ENCODE measurements at places on chromosomes 3 and 15.

GRCh38 chr3:148335612-148336011, 362.1 kb upstream of the AGTR1 start:
- DNase-seq, result no peak

GRCh38 chr3:114400371-114400770, 106.5 kb downstream of the TIGIT start:
- DNase-seq, result no peak

- DNase-seq, result no peak
These were observed 266.6 kb upstream of the SLITRK3 start for GRCh38 chr3:165462636-165463334.

GRCh38 chr3:79968418-79968817, 200.6 kb upstream of the ROBO1 start:
- DNase-seq, result no peak

- DNase-seq, result no peak
These were observed 48.0 kb downstream of the EEFSEC start for GRCh38 chr3:128201158-128201755.

- DNase-seq, result no peak
These were observed 48.0 kb upstream of the ATP1B3 start for GRCh38 chr3:141828487-141828886.

DNA sequence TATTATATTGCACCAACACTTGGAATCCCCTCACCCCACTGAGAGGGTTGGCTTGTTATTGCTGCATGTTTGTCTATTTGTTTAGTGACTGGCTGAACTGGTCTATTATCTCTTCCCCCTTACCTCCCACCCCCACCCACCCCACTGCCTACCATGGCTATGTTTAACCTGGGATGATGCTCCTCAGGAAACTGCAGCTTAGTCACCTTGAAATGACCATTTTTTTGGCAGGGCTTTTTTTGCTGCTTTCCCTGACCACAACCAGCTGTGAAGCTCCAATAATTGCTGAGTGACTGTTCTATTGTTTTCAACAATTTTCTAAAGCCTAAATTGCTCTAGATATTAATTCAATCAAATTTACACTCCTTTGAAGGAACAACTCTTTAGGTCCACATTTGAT, 137.9 kb upstream of the CADM2 start:
- no peak for DNase-seq

GRCh38 chr15:100652116-100652515, 49.7 kb downstream of the ASB7 start:
- no peak for DNase-seq

DNA sequence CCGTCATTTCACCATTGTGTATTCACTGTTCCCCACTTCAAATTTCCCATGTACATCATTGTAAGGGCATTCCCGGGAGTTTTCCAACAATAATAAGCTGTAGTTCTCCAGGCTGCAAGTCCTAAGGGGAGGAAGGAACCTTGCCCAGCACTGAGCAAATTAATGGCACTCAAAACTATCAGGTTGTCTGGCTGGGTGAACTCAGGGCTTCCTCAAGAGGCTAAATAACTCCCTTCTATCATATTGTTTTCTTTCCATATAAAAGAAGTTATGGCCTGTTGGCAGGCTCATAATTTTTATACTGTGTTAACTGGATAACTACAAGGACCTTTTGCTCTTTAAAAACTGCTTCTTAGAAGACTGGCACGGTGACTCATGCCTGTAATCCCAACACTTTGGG, 71.4 kb downstream of the SEMA6D start:
- no peak for DNase-seq

- no peak for DNase-seq
These were observed 48.4 kb downstream of the DTWD1 start for GRCh38 chr15:49669288-49669687.

DNA sequence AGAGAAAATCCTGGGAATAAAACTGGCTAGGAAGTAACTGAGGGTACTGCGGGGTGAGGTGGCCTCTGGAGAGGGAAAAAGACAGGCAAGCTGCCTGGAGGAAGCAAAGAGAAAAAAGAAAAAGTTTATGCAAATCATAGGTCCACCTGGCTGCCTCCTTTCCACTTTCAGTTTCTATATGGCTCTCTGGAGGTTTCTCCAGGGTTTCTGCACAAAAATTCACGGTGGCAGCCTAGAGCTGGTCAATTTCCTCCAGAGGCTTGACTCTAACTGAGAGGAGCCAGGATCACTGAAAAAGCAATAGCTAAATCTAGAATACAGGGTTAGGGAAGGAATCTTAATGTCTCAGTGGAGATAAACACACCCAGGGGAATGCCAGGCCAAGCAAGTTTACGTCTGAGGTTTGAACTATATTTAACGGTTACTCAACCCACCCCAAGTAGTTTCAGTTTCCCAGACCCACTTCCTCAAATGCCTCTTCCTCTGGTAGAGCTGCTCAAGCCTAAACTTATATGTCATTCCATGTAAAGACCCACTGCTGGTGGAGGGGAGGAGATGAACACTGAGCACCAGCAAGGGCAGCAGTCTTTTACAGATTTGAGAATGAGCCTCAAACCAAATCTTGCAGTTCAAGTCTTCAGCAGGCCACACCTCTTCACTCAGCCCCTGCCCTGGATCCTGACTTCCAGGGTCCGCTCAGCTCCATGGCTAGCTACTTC, 5.7 kb downstream of the LYSMD2 start:
- no peak for DNase-seq

DNA sequence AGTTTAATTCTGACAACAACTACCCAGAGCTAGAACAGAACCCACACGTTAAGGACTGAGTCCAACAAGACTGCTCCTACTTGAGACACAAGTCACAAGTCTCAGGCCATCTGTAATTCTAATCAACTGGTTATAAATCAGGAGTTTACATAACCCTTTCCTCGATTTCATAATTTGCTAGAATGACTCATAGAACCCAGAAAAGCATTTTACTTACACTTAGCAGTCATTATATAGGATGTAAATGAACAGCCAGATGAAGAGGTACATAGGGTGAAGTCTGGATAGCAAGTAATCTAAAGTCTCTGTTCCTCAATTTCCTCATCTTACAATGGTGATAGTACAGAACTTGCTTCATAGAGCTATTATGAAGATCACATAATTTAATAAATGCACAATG, 1018.2 kb downstream of the DIPK2A start:
- DNase-seq, result no peak

DNA sequence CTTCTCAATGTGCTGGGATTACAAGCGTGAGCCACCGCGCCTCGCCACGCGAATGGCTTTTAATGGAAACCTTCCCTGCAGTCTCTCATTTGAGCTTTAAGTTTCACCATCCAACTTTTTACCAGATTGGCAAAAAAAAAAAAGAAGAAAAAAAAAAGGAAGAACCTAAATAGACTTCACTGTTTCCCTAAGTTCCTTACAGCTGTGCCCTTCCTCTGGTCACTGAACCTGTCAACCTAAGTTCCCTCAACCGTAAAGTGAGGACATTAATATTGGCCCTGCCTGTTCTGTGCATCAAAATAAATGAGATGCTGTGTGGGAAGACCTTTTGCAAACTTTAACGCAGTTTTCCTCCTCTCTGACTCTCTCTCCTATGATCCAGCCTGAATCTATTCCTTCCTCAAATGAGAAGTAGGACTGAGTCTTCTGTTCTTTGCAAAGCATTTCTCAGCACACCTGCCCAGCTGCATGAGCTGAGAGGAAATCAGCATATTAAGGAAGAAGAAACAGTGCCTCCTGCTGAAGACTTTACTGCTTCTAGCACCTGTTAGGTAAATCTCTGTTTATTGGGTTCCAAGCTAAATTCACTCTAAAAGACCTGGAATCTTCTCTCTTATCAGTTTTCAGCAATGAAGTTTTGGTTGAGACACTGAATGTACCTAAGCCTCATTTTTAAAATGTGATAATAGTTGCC, 99.6 kb upstream of the ETV5 start:
- DNase-seq, result no peak

- no peak for DNase-seq
These were observed 39.8 kb downstream of the ARHGAP31 start for GRCh38 chr3:119333773-119334509.

GRCh38 chr15:25733856-25734679, 129.1 kb downstream of the ATP10A start:
- no peak for DNase-seq

DNA sequence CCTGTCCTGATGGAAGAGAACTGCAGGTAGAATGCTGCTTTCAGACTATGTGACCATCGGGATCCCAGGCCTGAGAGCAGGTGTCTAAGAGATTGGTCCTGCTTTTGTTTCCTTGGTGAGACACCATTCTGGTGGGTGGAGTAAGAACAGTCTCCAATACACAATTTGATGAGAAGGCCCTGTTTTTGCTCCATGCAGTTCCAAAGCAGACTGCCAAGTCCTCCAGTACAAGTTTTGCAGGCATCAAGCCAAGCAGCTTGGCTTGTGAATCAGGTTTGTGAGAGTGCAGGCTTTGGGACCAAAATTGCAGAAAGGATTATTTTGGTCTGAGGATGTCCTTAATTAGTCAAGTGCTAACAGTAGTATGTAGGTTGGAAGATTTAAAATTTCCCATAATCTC, 381.6 kb downstream of the FOXP1 start:
- DNase-seq, result no peak

- no peak for DNase-seq
These were observed 46.6 kb downstream of the SLTM start for GRCh38 chr15:58886921-58887320.

DNA sequence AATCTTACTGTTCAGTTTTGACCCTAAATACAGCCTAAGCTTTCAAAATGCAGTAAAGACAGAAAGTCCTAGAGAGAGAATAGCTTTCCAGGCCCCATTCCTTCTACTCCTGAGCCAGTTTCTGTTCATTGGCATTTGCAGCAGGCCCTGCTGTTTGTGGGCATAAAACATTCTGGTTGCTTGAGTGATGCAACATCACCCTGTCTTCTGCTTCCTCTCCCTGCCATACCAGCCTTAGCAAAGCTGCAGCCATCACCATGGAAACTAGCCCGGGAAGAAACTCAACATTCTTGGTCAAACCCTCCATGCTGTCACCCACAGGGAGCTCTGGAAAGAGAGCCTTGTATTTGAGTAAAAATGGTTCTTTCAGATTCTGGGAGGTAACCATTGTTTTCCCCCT, 325.7 kb downstream of the MAGI1 start:
- no peak for DNase-seq

GRCh38 chr15:39028069-39028468, 463.5 kb upstream of the RASGRP1 start:
- DNase-seq, result no peak

DNA sequence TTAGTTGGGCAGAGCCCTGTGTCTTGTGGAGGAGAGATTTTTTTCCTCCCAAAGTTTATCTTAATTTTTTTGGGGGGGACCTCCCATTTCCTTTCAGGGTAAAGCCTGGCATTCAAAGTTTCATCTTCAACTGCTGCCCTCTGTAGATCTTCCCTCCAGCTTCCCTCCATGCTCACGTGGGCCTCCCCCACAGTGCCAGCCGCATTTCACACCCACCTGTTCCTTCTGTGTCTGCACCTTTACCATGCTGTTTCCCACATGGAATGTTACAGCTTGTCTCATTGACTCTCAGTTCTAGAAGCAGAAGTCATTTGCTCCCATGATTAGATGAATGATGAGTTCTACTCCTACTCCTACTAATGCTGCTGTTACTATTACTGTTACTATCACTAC, 6.5 kb downstream of the CELF6 start:
- DNase-seq, result no peak

GRCh38 chr3:158434412-158435038, 136.5 kb upstream of the MLF1 start:
- peak; percentile 35 for DNase-seq

DNA sequence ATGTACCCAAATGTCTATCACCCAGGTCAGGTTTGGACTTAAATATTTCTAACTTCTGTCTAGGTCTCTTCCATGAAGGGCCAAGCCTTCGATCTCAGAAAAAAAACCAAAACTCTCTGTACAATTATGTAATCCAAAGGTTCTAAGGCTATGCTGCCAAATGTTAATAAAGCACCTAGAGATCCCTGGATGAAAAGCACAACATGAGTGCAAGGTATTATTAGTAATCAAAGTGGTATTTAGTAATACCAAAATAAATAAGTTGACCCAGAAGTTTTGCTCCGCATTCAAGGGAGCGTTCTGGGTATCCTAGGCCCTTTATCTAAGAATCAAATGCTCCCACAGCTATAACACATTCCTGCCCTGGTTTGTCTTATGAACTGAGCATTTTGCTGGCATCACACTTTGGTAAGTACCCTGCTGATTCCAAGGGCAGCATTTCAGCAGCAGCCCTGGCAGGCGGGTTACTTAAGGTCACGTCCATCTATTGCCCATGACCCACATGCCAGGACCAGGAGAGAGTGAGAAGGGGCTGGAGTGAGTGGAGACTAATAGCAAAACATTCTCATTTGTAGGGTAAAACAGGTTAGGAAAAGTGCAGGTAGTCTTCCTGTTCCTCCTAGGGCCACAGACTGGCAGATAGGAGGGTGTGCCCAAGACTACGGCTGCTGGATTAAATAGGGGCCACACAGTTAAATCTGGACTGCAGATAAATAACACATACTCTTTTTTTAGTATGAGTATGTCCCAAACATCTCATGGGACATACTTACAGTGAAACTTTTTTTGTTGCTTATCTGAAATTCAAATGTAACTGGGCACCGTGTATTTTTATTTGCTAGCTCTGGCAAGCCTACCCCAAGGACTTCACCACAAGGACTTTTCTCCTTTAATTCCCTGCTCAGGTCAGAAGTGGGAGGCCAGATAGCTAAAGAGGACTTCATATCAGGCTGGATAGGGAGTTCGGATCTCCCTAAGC, 76.0 kb upstream of the SNRK start:
- no peak for DNase-seq

GRCh38 chr3:180229113-180229512, 192.4 kb upstream of the PEX5L start:
- no peak for DNase-seq

DNA sequence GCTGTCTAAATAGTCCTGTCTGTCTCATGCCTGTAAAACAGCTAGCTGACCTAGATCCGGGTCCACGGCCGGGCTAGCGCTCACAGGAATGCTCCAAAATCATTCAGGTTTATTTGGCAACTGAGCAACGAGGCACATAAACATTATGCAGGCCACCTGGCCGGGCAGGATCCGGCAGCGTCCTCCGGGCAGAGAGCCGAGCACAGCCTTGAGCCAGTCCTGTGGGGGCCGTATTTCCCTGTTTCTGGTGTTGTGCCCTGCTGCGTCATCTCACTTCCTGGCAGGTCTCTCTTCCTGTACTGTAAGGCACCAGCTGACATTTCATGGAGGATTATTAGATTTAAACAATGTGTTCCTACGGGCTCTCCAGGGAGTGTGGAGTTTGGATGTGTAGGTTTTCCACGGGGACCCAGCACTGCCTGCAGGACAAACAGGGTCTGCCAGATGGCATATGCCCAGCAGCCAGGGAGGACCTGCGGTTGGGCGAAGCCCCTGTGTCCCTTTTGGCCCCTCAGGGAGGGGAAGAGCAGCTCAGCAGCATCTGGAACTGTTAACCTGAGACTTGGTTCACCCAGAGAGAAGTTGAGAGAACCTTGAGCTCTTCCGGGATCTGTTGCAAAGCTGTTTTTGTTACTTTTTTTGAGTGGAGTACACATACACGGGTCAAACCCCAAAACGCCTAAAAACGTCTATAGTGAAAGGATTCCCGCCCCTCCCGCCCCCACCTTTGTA, 16.6 kb upstream of the LRRK1 start:
- no peak for DNase-seq

GRCh38 chr15:49154799-49155109, 645 bp downstream of the COPS2 start:
- no peak for DNase-seq

GRCh38 chr3:122936335-122936734, 91.2 kb downstream of the SEMA5B start:
- DNase-seq, result no peak
